Posterior vena cava (tissue), 2 donors: ENCODE measurements at places on chromosomes 16 and 17. TPM values are rescaled to one million over a fixed set of nuclear protein-coding genes. Genes with fewer than 3 reads are reported as not detected.

GRCh38 chr16:88407807-88408206 is 25.0 kb downstream of the ZNF469 start:
- DNase-seq: no peak

DNA sequence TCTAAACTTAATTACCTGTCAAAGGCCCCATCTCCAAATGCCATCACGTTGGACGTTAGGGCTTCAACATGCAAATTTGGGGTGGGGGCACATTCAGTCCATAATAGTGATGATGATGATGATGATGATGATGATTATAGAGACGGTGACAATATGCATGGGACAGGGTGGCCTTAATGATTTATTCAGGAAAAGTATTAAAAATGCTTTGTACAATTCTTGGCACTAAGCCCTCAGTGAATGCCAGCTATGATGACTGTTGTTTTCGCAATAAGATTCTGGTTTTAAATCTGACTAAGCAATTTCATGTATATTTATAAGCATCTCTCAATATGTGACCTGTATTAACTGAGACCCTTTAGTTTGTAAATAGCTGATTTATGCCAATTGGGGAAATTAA is 106.3 kb downstream of the C16orf95 start:
- DNase-seq: no peak

DNA sequence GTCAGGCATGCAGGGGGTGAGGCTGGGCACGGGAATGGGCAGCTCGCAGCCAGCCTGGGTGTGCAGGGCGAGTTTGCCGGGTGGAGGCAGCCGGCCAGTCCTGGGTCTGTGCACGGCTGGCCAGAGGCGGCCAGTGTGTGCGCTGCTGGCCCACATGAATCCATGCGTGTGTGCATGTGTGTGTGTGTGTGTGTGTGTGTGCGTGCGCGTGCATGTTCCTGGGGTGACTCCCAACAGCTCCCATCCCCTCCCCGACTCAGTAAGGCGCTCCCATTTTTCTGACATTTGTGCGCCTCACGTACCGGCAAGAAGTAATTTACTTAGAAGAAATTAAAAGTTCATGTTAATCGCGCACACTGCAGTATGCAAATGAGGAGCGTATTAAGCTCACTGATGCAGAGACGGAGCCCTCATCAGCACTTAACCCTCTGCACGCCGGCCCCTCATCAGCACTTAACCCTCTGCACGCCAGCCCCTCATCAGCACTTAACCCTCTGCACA is 55.4 kb upstream of the ACSF3 start:
- peak; percentile 47 for DNase-seq

DNA sequence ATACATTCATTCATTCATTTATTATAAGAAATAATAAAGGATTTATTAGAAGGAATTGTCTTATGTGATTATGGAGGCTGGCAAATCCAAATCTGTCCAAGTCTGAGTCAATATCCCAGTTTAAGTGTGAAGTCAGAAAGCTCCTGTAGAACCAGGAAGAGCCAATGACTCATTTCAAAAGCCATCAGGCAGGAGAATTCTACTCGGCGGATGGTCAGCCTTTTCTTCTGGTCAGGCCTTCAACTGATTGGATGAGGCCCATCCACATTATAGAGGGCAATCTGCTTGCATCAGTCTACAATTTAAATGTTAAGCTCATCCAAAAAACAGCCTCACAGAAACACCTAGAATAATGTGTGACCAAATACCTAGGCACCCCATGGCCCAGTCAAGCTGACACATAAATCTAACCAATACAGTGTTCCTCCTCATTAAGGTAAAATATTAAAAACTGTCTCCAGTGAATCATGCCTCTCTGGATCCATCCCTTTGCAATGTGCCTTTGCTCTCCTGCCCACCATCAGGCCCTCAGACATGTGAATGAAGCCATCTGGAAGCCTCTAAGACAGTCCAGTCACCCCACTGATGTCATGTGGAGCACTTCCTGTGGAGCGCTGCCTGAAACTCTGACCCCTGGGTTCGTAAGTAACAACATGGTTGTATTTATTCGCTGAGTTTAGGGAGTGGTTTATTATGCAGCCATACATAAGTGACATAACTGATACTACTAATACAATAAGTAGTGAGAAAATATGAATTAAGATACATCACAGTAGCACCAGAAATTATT is 69.2 kb upstream of the WSB1 start:
- DNase-seq: no peak

DNA sequence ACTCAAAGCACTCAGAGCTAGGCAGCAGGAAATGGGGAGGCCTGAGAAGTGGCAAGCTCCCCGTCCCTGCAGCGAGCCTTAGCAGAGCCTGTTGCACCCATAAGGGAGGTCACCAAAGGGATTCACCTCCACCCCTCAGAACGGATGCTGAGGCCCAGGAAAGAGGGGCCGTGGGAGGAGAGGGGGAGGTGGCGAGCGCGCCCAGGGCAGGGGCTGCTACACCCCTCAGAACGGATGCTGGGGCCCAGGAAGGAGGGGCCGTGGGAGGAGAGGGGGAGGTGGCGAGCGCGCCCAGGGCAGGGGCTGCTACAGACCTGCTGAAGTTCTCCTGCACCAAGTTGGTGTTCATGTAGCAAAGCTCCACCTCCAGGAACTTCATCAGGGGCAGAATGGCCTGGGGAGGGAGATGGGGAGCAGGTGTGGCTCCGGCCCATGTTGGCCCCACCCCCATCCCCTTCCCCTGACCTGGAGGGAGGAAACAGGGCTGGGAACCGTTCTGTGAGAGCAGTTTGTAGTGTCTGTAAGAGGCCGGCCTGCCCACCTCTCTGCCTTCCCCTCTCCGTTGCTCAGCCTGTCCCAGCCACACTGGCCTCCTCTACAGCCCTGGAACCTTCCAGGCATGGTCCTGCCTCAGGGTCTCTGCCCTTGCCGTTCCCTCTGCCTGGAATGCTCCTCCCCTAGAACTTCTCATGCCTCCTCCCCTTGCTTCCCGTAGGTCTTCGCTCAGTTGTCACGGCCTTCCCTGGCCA is 11.4 kb downstream of the UNC13D start:
- no peak for DNase-seq

DNA sequence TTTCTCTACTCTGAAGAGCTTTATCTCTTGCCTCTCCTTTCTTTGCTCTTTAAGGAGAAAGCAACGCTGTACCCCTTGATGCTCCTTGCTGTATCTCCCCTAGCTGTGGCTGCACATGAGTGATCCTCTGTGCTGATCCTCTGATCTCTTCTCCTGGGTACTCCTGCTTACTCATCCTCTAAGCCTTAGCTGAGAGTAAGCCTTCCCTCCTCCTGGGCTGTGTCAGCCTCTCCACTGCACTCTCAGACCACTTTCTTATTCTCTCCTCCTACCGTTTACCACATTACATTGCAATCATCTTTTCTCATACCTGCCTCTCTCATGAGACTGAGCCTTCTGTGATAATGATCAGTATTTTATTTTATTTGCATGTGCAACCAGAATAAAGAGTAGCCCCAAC is 25.1 kb downstream of the SOX9 start:
- DNase-seq: no peak

DNA sequence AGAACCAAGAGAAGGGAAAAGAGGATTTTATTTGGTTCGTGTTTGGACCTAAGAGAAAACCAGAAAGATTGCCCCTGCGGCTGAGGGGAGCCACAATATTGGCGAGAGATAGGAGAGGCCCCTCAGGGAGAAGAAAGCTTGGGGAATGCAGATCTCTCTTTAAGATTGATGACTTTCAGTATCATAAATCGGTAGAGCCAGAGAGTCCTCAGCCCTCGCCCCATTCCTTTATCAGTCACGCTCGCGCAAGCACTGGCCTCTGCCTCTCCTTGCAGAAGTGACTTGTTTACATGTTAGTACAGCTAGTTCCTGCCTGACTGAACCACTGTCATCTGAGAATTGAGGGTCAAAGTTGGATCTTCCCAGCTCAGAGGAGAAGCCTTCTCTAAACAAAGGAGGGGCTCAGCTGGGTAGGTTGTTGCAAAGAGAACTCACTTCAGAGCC is 21.5 kb upstream of the KRT19 start:
- DNase-seq: peak; percentile 17

SLC6A2 gene
- total RNA-seq: 0.23 TPM

SLC2A4 gene
- total RNA-seq: 21.3 TPM
